ENCODE measurements at places on chromosomes 4 and X.
A peak's percentile ranks its signal among the peaks of the same experiment; 100 is the strongest.

DNA sequence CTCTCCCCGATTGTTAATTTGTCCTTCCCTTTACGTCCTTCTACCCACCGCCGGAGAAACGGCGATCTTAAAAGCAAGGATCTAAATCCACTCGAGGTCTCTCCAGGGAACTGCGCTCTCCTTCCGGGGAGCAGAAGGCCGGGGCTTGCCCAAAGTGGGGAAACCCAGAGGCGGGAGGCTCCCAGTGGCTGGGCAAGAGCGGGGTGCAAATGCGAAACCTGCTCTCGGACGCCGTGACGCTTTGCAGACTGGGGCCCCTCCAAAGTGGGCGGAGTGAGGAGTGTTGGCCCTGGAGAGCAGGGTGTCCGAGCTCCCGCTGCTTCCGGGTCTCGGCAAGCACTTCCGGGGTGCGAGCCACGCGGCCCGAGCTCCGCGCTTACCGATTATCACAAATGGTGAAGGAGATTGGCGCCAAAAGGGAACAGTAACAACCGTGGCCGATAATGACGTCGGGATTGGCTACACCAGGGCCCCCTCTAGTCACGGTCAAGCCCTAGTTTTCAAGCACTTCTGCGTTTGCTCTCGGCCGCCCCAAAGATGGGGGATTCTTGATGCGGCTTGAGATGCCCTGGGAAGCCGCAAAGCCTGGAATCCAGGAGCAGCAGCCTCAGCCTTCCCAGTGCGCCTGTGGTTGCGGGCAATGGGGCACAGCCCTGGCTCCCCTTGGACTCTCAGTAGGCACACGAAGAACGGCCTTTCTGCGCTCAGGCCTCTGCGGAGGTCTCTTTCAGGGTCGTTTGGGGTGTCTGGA, 29.0 kb downstream of the HAND2 start:
- DNase-seq: no peak

DNA sequence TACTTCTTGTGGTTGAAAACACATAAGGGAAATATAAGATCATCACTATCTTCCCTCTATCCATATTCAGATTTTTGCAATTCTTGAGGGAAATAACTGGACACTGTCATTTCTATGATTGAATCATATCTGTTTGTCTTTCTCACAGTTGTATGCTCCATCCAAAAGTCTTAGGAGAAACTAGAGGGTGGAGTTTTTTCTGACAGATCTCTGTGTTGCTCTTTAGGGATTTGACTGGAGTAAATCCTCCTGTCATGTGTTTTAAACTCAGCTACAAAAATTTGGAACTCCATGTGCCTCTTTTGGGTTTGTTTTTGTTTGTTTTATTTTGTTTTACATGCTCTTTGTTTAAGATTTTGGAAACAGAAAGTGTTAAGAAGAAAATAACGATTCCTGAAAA, 136.5 kb downstream of the SPATA18 start:
- DNase-seq: no peak

GRCh38 chr4:117447925-117448324, 362.5 kb upstream of the TRAM1L1 start:
- DNase-seq: no peak

GRCh38 chr4:4195354-4195753, 31.4 kb downstream of the OTOP1 start:
- DNase-seq: no peak

GRCh38 chr4:120948382-120948781, 25.9 kb upstream of the PRDM5 start:
- DNase-seq: no peak

DNA sequence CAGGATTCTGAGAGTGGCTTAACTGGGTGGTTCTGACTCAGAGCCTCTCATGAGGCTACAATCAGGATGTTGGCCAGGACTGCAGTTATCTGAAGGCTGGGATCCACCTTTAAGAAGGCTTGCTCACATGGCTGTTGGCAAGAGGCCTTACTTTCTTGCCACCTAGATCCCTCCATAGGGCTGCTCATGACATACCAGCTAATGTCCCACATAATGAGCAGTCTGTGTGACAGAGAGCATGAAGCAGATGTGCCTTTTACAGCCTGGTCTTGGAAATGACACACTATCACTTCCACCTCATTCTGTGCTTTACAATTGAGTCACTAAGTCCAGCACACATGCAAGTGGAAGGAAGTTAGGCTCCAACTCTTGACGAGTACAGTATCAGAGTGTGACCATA, 4.3 kb upstream of the RBM3 start:
- DNase-seq: no peak

DNA sequence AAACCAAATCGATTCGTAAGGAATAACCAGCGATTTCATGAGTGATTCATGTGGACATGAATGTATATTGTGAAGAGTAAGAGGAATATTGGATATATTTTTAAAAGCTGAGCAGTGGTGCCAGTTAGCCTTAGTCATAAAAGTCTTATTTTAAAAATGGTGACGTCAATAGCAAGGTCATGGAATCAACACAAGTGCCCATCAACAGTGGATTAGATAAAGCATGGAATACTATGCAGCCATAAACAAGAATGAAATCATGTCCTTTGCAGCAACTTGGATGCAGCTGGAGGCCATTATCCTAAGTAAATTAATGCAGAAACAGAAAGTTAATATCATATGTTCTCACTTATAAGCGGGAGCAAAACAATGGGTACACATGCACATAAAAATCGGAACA, 89.0 kb upstream of the STOX2 start:
- no peak for DNase-seq

GRCh38 chr4:984336-985054, 2.3 kb upstream of the IDUA start:
- DNase-seq: no peak

DNA sequence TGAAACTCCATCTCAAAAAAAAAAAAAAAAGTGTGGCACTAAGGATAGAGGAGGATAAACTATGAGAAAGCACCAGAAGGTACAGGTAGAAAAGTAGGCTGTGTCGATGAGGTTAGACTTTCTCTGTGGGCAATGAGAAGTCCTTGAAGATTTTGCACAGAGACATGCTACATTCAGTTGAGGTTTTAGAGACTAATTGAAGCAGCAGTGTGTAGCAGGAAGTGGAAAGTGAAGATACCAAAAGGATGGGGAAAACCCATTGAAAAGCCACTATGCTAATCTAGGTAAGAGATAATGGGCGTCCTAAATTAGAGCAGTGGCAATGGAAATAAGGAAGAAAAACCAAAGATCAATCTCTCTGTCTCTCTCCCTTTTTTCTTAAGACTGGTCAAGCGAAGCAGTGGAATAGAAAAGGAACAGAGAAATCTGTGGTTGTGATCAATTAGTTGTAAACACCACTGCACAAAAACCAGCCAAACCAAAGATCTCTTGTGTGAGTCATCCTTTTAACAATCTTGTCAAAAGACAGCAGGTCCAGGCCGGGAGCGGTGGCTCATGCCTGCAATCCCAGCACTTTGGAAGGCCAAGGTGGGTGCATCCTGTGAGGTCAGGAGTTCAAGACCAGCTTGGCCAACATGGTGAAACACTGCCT, 3.5 kb downstream of the SPINK2 start:
- DNase-seq: no peak

DNA sequence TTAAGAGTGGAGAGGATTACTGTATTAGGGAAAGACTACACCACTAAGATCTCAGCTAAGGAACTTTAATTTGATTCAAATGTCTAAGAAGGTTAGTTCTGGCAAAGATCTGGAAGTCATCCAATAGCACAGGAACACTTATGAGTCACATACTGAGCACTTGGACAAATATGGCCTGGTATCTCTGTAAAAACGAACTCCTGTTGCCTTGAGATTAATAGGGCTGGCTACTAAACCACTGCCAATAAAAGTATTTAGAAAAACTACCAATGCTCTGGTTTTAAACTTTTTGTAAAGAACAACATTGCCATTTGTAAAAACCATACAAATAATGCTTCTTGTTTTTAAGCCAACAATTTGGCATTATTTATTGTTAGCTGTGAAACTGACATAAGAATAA, 70.5 kb downstream of the SEC24D start:
- no peak for DNase-seq

- no peak for DNase-seq
Measured at GRCh38 chr4:15651676-15652075, 3.5 kb downstream of the FBXL5 start.

GRCh38 chr4:152460488-152460887, 75.4 kb downstream of the FBXW7 start:
- DNase-seq: no peak

DNA sequence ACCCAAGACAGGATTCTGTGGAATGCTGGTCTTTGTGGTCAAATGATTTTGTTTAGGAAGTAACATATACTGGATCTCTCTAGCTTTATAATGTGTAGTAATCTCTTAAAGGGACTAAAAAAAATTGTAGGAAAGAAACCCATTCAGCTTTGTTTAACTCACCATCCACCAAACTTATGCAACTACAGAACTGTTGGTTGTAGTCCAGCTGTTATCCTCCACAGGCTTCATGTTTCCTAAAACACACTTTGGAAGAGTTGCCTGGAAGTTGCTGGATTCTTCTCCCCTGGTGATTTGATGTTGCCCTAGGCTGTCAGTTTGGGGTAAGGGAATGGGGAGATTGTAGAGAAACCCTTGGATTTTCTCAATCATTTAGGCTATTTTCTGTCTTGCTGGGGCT, 89.3 kb downstream of the RLIM start:
- DNase-seq: no peak

DNA sequence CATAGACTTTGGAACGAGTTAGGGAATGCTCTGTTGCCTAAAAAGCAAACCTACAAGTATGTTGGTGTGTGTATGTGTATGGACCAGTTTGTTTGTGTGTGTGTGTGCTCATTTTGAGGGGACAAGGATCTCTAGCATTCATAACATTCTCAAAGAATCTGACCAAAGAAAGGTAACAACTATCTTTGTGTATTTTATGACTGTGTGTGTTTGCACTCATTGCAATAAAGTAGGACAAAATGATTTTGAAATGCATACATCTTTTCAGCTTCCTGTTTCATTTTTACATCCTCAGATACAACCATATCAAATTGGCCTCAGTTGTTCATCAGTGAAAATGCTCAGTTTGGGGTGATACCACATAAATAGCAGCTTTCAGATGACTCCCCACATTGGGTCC, 8.3 kb upstream of the XK start:
- no peak for DNase-seq

DNA sequence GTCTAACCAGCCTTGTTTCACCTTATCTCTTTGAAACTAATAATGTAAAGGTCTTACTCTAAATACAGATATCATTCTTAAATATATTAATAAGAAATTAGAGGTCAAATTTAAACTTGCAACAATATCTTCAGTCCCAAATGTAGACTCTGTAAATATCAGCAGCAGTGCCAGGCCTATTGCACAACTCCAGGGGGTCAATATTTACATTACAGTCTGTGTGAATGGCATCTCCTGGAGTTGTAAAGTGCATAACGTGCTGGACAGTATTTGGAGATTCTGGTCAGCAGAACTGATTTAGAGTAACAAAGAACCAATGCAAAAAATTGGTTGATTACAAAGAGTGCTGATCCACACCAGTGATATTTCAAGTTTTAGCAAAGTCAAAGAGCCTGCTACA, 1225.9 kb downstream of the PCDH19 start:
- no peak for DNase-seq

- peak; percentile 61 for DNase-seq
Measured at GRCh38 chr4:105895583-105896460, 551 bp downstream of the NPNT start.

GRCh38 chr4:147837854-147838253, 106.0 kb downstream of the ARHGAP10 start:
- DNase-seq: no peak

- no peak for DNase-seq
Measured at GRCh38 chrX:7086384-7086783, 61.1 kb upstream of the STS start.

- peak; percentile 90 for DNase-seq
Measured at GRCh38 chr4:8050555-8051206, 107.9 kb downstream of the ABLIM2 start.

DNA sequence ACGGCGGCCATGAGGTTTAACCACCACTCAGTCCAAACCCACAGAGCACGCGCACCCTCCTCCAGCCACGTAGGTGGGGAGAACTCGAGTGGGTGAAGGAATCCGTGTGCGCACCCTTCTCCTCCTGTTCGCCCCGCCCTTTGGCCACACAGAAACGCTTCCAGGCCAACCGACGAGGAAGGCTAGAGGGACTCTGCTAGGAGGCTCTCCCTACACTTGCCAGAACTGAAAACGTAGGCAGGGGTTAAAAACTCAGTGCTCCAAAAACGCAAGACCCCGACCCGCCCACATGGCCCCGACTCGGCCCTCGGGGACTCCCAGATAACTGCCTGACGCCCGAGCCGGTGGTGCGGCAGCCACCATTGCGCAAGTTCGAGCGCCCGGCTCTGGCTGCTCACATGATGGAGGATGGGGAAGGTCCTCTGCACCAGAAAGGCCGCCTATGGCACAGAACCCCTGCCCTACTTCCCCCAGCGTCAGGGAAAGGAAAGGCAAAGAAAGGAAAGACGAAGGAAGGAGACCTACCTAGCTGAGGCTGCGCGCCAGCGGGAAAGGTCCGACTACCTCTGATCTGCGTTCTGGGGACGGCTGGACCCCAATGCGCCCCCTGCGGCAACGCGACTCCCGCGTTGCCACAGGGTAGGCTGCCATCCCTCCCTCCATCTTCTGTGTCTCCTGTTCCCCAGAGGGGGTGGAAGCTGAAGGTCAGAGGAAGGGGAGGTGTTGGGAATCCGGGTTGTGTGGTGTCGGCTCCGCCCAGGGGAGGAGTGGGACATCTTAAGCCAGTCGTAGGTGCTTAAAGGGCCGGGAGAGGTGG, 201.9 kb upstream of the AGTR2 start:
- peak; percentile 40 for DNase-seq

DNA sequence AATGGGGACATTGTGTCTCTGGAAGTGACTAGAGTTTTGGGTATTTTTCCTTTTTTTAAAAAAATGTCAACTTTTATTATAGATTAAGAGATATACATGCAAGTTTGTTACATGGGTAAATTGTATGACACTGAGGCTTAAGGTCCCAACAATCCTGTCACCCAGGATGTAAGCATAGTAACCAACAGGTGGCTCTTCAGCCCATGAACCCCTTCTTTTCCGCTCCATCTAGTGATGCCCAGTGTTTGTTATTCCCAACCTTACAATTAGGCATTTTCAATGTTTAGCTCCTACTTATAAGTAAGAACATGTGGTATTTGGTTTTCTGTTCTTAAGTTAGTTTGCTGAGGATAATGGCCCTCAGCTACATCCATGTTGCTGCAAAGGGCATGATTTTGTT, 102.7 kb downstream of the GRID2 start:
- no peak for DNase-seq

DNA sequence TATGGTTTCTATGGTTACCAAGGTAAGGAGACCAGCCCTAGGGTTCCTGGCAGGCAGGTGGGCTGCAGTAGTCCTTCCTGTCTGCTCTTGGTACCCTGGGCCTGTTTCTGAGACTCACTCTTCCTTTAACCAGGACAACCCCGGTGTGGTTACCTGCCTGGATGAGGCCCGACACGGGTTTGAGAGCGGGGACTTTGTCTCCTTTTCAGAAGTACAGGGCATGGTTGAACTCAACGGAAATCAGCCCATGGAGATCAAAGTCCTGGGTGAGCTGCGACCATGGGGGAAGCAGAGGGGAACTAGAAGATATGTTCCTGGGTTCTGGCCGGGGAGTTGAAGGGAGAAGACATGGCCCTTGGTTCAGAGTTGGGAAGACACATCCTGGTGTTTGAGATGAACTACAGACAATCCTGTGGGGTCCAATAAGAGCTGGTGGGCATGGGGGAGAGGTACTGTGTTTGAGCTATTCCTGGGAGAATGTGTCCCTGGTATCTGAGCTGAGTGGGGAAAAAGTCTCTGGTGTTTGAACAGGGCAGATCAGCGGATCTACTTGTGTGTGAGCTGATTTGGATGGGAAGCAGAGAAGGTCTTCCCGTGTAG, 7.8 kb downstream of the UBA1 start:
- peak; percentile 36 for DNase-seq

GRCh38 chrX:19827088-19827487, 60.3 kb downstream of the SH3KBP1 start:
- no peak for DNase-seq

- DNase-seq: no peak
Measured at GRCh38 chr4:37812713-37813112, 13.8 kb upstream of the PGM2 start.
